ENCODE measurements at places on chromosomes 11 and 22.

DNA sequence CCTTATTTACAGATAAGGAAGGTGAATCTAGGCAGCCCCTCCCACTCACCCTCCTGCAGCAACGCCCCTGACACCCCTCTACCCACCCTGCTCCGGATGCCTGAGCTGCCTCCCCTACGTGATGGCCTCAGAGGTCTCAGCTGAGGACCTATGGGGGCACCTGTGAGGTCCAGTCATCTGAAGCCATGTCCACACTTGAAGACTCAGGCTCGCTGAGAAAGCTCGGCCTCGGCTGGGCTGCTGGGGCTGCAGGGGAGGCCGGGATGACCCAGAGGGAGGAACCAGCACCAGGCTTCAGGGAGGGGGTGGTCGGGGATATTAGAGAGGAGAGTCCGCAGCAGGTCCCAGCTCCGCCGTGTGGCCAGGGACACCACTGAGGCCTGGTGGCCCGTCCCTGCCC lies 92.8 kb downstream of the BRD1 start:
- no peak for DNase-seq

- DNase-seq = no peak
Observed at GRCh38 chr11:117175781-117176180, 2.8 kb upstream of the SIDT2 start.

GRCh38 chr22:32522237-32522636 lies 47.6 kb downstream of the FBXO7 start:
- DNase-seq = no peak

- DNase-seq = no peak
Observed at GRCh38 chr11:71542879-71543777, 5.1 kb upstream of the KRTAP5-9 start.

- DNase-seq = no peak
Observed at GRCh38 chr11:69962152-69962551, 116.0 kb upstream of the ANO1 start.

DNA sequence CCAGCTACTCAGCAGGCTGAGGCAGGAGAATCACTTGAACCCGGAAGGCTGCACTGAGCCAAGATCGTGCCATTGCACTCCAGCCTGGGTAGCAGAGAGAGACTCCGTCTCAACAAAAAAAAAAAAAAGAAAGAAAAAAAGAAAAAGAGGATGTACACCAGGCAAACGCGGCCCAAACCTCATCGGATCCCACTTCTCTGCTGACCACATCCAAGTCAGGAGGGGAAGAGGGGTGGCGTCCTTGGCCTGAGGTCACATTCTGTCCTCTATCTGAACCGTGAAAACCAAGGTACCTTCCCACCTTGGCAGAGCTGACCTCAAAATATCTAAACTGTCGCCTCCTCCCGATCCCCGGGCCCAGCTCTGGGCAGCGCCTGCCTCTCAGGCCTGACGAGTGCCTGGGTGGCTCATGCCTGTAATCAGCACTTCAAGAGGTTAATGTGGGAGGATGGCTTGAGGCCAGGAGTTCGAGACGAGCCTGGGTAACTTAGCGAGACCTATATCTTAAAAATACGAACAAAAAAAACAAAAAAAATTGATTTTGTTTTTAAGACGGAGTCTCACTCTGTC lies 25.1 kb downstream of the RGL4 start:
- no peak for DNase-seq

- DNase-seq = no peak
Observed at GRCh38 chr11:105821372-105821771, 200.7 kb downstream of the MSANTD4 start.

GRCh38 chr11:119421351-119421750 lies 1.6 kb downstream of the THY1 start:
- no peak for DNase-seq

DNA sequence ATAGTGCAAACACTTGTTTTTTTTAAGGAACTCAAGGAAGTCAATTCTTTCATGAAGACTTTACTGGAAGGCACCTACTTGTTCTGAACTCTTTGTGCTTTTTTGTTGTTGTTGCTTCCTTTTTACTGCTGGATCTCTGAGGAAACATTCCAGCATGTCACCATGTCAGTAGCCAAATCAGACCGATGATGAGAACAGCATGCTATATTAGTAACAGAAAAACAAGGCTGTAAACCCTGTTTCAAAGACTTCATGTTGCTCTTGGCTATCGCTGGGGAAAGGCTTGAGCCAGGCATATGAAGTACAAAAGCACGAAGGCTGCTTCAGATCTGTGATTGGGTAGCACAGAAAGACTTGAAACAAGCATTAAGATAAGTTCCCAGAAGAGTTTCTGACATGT lies 125.6 kb upstream of the SLC5A12 start:
- DNase-seq = no peak

DNA sequence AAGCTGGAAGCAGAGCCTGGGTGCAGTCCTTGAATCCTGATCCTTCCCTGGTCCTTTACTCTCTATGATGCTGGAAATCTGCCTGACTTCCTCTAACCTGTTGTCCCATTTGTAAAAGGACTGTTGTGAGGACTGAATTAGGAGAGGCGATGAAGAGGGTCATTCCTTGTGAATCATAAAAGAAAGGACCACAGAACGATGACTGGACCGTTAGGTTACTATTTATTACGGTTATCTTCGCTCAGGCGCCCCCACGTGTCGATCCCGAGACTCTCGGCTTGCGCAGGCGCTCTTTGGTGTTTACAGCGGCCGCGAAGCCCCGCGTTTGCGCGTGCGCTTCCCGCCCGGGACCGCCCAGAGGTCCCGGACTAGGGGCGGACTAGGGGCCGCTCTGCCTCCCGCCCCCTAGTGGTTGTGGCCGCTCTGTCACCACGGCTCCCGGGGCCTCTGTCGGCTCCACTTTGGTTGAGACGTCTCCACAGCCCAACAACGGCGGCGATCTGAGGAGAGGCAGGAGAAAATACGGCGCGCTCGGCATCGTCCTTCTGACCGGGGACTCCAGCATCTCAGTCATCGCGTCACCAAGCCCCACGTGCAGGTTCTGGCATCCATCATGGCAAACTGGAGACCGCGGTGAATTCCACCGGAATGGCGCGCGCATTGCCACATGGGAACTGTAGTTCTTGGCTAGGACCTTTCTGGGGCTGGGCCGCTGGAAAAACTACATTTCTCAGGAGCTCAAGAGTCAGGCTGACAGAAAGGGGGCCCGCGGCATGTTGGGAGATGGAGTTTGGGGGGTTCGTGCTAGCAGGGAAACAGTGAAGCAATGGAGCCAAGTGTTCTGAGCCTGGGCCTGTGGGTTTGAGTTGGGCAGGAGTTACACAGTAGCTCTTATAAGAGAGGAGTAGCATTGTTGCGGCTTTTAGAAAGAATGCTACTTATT lies at the start of gene STARD10:
STARD10 (minus strand) TSS at position 623 of the 943 bp plus-strand sequence. CDS start 12,866 bp downstream, outside the sequence.
- DNase-seq = peak; percentile 83

DNA sequence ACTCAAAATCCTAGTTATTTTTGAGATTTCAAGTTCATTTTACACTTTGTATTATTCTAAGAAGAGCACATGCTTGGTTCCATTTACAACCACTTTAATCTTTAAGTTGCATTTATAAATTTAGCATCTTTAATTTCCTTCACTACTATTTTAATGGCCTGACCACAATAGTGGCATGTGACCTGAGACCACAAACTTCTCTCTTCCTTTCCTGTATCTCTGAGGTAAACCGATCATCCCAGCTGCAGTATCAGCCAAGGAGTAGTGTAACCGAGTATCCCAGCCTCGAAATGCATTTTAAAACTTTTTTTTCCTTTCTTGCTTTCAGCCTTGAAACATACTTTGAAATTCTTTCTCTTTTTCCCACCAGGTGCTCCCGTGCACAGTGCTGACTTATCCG lies 28.7 kb upstream of the CBX6 start:
- DNase-seq = no peak

DNA sequence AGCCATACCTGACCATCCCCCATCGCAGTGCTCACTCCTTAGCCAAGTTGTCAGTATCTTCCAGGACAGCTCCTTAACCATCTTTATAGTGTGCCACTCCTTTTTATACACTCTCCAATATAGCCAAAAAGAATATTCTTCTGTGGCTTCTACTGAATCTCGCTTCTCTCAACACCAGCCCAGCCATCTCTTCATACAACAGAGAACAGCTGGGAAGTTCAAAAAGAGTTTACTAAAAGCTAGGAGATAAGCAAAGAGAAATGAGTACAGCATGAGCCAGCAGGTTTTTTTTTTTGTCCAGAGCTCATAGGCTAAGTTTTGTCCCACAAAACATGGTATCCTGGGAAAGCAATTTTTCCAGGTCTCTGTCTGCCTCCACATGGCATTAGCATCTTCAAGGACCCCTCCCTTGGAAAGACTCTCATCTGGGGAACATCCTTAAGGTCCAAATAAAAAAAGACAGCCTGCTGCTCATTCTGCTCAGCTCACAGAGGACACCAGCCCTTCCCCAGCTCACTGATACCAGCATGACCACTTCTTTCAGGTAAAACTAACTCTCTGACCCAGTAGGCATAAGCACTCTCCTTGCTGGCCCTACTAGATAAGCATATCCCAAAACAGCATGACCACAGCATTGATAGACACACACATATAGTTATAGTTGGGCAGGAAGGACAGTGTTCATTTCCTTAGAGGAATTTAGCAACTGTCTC lies 48.8 kb upstream of the YWHAH start:
- DNase-seq = no peak

DNA sequence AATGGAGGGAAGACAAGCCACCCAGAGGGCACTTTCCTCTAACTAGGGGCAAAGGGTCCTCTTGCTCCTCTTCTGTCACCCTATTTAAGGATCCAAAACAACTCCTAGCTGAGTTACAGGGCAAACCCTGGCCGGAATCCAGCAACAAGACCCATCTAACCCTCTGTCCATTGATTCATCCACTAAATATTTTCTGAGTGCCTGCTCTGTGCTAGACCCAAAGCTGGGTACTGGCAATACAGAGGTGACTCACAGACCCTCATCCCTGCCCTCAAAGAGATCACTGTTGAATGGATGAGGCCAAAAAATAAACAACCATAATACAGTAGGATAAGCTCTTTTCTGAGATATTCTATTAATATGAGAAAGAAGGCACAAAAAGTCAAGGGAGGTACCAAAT lies 4.3 kb upstream of the GALNT18 start:
- no peak for DNase-seq

DNA sequence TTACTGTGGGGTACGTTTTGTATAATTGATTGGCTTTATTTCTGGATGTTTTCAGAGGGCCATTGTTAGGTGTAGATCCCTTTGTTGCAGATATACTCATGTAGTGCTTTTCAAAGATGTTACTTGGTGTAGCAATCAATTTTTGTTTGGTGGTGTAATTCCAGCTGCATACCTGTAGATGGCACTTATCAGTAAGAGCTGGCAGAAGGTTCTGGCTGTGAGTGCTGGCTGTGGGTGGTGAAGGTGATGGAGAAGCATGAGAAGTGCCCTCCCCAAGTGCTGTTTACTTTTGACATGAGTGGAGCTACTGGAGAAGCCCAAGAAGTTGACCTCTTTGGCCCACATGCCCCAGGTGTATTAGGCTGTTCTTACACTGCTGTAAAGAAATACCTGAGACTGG lies 1074.9 kb downstream of the FAM181B start:
- DNase-seq = no peak

DNA sequence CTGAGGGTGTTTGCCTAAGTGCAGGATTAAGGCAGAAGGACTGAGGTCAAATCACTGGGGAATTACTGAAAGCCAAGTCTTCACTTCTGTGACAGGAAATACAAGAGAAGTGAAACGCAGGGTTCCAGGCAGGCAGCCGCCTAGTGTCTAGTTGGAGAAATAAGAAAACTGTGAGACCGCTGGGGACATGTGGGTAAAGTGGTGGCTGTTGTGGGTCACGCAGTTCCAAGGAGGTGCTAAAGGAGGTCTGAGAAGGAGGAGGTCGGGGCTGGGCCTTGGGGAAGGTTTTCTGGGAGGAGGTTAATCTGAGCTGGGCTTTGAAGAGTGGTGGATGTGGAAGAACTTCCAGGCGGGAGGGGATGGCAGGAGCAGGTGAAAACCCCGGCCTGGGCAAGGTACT lies 11.2 kb downstream of the MCM5 start:
- DNase-seq = no peak

GRCh38 chr11:2383852-2384804 lies 7.0 kb downstream of the CD81 start:
- peak; percentile 68 for DNase-seq

- DNase-seq = no peak
Observed at GRCh38 chr11:60989093-60989650, 17.7 kb downstream of the CD6 start.

DNA sequence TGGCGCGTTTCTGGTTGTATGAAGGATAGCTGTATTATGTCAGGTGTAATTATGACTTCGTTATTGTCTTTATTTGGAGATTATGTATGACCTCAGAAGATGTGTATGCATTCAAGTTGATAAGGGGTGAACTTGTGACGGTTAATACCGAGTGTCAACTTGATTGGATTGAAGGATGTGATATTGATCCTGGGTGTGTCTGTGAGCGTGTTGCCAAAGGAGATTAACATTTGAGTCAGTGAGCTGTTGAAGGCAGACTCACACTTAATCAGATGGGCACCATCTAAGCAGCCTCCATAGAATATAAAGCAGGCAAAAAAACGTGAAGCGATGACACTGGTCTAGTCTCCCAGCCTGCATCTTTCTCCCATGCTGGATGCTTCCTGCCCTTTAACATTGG lies 15.3 kb upstream of the CD82 start:
- no peak for DNase-seq

DNA sequence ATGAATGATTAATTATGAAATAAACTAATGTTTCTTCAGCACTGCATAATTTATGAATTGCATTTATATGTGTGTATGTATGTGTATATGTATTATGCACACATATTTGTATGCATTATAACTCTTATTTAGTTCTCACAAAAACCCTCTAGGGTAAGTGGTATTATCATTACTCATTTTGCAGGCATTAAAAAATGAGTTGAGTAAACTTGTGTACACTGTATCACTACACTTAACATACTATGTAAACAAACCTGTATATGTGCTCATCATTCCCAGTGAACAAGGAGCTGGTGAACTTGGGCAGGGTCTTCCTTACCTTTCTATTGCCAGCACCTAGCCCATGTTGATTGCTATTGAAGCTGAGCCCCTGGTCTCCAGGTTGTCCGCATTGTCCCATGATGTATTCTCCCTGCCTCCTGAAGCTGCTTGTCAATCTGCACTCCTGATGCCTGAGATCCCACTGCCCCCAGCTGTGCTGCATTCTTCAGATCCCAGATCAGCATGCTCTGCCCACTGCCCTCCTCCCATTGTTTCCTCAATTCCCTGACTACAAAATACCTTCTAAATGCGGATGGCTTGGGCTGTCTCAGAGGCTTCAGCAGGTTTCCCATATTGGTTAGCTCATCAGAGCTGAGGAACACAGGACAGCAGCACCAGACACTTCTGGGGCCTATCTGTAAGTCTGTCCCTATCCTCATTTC lies 267.9 kb upstream of the SESN3 start:
- peak; percentile 68 for DNase-seq

GRCh38 chr11:45580399-45580798 lies 85.0 kb downstream of the CHST1 start:
- peak; percentile 63 for DNase-seq
